ENCODE measurements at places on chromosomes 4 and X.

DNA sequence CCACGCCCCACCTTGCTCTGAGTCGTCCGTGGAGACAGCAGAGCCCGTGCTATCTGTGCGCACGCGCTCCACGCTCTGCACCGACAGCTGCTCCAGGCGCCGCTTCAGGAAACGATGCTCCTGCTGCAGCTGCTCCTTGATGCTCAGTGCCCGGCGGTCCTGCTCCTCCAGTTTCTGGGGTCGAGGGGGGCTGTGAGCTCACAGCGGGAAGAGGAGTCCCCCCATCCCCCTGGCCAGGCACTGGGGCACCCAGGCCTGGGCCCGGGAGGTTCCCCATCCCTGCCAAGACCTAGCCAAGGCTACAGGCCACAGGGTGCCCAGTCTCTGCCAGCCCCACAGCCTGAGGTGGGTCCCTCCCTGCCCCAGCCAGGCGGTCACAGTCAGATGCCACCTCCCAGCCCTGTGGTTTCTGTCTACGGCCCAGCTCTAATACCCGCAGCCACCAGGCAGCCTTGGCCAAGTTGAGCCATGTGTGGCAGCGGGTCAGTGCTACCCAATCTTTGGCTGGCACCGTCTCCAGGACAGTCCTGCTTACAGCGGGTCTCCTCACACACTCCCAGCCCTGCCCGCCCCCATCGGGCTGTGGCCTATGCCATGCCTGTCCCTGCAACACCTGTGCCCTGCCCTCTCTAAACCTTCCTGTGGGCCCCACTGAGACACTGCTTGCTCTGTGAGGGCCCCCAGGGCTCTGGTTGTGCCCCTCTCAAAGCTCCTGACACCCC lies 9.3 kb upstream of the HAUS3 start:
- no peak for DNase-seq

- no peak for DNase-seq
Measured at GRCh38 chr4:117324851-117325491, 239.6 kb upstream of the TRAM1L1 start.

DNA sequence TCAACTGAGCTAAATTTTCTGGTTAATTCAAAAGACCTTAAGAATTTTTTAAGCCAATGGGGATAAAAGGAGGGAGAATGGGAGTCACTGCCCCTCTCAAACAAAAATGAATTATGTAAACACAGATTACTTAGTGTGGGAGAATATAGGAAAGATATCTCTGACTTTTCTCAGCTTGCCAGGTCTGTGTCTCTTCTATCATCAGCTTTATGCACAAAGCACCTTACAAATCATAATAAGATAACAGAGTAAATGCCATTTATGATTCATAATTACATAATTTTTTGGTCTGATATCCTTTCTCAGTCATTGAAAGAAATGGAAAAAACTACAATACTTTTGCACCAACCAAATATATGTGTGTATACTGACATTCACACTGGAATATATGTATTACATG lies 604.6 kb upstream of the FAM241A start:
- no peak for DNase-seq

DNA sequence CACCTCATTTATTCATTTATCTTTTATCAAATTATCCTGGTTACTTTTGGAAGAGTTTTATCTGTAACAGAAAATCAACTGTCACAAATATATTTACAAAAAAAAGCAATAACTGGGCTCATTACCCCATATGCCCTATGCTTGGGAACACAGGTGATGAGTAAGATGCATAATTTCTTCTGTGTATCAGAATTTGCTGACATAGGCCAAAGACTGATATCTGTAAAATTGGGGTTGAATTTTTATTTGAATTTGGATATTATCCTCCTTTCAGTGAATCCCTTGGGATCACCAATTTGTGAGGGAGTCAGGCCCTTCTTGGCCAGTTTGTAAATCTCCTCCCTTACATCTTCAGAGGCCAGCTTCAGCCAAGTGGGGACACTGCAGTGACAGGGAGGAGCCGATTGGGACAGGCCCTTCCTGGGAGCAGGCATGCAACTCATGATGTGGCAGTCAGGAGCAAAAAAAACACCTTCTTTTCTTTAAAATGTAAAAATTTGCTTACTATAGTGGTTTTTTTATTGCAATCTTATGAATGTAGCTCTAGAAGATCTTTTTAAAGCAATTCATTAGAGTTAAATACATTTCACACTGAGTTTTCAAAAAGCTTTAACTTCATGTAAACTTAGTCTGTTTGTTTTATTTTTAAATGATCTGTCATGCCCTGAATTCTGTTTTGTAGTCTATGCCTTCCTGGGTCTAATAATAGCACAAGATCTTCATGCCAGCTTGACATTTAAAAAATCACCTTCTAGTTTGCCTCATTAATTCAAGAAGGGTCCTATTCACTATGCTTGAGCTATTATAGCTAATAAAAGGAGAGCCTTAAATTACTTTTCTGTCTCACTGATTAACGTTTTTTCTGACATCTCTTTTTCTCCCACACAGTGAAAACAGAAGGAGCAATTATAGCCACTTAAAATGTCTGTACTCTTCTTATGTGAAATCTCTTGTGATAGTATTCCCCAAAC lies 136.6 kb upstream of the SPRY1 start:
- DNase-seq = no peak

- DNase-seq = no peak
Measured at GRCh38 chr4:54359919-54360650, 131.0 kb downstream of the PDGFRA start.

DNA sequence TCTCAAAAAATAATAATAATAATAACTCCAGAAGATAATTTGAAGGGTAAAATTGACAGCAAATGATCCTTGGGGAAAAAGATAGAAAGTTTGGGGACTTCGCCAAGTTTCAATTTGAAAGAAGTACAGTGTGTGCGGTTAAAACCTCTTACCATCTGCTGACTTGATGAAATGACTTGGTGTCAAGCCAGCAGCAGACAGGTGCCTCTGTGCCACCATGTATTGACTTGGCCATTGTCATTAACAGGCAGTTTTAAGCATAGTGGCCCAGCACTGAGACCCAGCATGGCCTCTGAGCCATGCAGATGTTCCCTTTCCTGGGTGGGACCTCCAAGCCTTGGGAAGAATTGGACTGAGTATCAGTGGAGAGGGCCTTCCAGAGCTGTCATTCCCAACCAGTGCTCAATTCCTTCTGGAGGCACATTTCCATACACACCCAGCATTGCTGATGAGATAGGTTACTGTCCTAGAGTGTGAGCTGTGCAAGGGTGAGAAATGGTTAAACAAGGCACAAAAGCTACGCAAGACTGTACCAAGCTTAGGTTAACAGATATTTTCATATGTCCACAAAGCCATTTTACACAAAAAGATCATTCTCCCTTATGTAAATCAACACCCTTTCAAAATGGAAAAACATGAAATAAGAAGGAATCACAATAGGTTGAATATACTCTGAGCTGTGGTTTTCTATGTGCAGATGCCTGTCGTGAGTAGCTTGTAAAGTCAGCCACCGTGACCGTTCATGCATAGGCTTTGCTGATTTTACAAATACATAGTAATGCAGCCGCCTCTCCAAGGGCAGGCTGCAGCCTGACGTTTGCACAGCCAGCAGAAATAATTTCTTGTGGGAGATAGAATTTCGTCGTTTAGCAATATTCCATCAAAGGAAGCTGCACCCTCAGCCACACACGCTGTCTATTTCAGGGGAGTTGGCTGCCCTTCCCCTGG lies 59.4 kb upstream of the FBXW7 start:
- DNase-seq = no peak

GRCh38 chr4:167274351-167274750 lies 40.1 kb upstream of the SPOCK3 start:
- no peak for DNase-seq

DNA sequence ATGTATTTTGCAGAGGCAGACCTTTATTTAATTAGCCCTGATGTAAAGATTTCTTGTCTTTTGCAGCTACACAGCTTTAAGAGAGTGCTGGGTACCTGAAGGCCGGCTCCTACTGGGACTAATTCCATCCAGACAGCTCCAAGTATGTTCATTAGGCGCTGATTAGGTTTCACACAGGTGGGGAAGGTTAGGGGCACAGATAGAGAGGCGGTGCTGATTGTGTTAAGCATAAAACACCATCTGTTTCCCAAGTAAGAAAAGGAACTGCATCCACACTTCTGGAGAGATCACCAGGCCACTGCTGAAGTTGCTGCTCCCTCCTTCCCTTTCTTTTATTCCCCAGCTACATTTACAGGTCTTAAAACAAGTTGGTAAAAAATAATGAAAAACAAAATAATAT lies 349.5 kb downstream of the ZIC3 start:
- DNase-seq = peak; percentile 24

GRCh38 chrX:69627744-69628143 lies 11.8 kb downstream of the EDA start:
- DNase-seq = no peak

DNA sequence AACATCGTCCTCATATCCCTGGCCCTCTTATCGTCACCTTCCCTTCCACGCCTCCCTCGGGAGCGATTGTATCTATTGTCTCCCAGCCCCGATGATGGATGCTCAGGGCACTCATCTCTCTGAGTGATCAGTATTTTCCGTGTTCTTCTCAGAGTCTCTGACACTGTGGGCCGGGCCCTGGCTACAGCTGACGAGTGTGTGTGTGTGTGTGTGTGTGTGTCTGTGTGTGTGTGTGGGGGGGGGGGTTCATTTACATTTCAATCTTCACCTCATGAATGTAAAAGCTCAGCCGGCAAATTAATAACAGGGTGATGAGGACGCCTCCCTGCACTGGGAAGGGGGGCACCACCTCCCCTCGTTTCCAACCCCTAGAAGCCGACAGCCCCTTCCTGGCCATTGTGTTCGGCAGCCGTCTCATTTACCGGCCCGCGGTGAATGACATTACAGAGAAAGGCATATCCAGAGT lies 159.5 kb downstream of the SHOX start:
- peak; percentile 56 for DNase-seq

DNA sequence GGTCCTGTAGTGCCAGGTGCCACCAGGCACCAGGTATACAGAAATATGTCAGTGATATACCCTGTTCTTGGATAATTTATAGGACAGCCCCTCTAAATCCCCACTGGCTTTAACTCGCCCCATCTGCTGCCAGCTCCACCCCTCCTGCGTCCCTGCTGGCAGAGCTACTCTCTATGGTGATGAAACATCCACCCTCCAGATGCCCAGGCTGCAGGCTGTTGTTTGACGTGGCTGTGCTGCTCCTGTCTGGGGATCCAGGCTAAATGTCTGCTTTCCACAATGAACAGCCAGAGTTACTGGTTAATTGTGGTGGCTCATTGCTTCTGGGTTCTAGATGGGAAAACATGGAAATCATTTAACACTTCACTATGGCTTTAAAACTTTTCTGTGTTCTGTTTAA lies 12.9 kb downstream of the NHSL2 start:
- DNase-seq = no peak

- peak; percentile 26 for DNase-seq
Measured at GRCh38 chrX:118459494-118459893, 36.1 kb upstream of the DOCK11 start.

DNA sequence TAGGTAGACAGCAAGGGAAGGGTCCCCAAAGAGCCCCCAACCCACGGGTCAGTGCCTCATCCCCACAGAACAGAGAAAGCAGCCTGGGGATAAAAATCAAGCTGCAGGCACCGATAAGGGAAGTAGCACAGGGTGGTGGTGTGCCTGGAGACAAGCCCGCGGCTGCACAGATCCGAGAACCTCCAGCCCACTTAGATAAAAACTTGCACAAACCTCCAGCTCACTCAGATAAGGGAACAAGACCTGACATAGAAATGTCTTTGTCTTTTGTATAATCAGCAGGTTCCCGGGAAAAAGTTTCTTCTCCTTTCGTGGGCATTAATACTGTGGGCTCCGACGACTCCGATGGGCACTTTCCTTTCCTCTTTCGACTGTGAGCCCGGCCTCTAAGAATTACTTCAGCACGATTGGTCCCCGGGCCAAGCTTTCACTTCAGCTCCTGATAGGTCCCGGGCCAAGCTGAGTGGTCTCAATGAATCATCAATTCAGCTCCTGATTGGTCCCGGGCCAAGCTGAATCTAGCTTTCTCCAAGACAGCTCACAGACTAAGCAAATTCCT lies 32.4 kb downstream of the PRDX4 start:
- peak; percentile 60 for DNase-seq

DNA sequence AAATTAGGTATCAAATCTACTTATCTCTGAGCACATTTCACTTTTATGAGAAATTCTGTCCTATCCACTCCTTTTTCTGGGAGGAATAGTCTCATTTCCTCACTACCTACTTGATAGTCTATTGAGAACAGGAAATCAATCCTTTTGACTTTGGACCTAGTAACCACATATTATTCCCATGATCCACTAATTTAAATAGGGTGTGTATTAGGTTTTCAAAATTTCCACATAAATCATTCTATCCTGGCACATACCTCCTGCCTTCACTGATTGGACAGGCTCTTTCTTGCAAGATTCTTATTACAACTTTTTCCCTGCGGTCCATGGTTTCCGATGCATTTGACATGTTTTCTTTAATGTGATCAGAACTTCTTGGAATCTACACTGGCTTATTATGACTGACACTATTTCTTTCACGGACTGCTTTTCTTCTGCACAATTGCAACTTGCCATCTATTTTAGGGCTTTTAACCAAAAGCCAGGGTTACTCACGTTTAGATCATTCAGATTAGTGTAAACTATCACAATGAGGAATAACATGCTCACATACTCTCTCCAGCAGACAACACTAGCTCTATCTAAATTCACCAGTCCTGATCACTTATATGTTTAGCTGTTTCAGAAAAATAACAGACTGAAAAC lies 419.9 kb upstream of the SLIT2 start:
- DNase-seq = no peak

DNA sequence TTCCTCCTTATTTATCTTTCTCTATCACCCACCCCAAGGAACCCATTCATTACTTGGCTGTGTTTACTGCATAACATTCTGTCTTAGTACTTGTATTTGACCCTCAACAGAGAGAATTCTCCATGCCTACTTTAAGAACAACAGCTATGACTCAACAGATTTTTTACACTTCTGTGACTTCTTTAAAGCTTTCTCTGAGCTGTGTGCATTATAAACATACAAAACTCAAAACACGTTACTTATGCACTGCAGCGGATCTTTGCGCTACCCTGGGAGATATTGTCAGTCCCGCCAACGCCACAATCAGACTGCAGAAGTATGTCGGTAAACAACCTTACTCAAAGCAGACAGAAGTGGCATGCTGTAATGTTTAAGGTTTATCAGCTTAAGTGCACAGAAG lies 35.1 kb downstream of the PRKX start:
- DNase-seq = no peak

DNA sequence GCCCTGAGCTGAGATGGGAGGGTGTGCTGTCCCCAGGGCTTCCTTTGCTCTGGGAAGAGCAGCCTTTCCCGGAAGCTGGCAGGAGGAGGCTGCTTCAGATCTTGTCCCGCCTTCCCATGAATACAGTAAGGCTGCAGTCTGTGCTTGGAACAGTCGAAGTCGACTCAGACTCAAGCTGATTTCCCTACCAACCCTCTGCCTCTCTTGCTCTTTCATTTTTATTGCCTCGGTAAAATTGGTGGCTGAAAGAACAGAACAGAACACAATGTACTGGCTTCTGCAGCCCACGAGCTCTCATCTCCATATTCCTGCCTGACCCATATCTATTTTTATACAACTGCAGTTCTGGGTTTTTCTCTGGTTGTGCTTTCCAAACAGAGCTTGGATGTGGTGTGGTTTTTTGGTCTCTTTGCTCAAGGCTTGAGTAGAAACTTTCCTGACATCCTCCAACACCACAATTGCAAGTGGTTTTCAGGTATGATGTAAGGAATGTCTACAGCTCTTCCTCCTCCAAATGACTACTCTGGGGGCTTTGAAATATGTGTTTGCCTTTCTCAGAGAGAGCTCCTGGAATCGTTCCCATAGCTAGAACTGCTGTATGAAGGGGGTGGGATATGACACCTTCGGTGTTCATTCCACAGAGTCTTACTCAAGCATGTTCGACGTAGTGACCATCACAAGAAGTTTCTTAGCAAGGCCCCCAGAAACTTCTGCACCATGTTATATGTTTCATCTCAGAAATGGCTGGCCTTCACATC lies 61.3 kb downstream of the ENPP6 start:
- no peak for DNase-seq
